Endothelial cell of umbilical vein (primary cell): ENCODE measurements at places on chromosomes 4 and X. TPM values are rescaled to one million over a fixed set of nuclear protein-coding genes. Genes with fewer than 3 reads are reported as not detected.

- DNase-seq: no peak
- H3K4me1 ChIP-seq: no peaks in the 10 kb centered on the region
- no peaks in the 10 kb centered on the region for H3K27me3 ChIP-seq
- H3K36me3 ChIP-seq: no peaks in the 10 kb centered on the region
These were observed 137.0 kb downstream of the ENPP6 start for GRCh38 chr4:184080674-184081073.

- no peaks in the 10 kb centered on the region for H3K36me3 ChIP-seq
- no peaks in the 10 kb centered on the region for H3K27me3 ChIP-seq
- DNase-seq: no peak
- H3K4me1 ChIP-seq: no peaks in the 10 kb centered on the region
These were observed 43.7 kb downstream of the NLGN4X start for GRCh38 chrX:6184900-6185515.

Gene XAGE1B
- not detected in 2 replicates for total RNA-seq

GRCh38 chrX:9362363-9362928 lies 102.4 kb upstream of the TBL1X start:
- no peak overlapping the region for H3K4me3 ChIP-seq
- no peak overlapping the region for H3K27ac ChIP-seq
- no peaks in the 10 kb centered on the region for H3K4me1 ChIP-seq
- H3K36me3 ChIP-seq: no peaks in the 10 kb centered on the region

Gene IL3RA
- total RNA-seq: 21.2 and 28.9 TPM in 2 replicates

Gene CHM
- 17.6 and 18.4 TPM in 2 replicates for total RNA-seq

DNA sequence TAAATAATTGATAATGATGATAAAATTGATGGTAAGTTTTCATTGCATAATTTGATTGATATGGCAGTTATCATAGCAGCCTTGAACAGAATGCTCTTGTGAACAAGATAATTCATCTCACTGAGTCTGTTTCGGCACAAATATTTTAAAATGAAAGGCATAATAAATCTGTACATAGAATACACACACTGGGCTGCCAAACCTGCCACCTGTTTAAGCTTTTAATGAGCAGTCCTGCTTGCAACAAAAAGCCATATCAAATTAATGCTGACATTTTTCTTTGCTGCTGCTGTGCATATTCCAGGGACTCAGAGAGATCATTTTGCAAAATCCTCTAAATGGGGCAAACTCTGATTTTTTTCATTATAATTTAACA lies 201.1 kb downstream of the ARHGAP24 start:
- no peaks in the 10 kb centered on the region for H3K36me3 ChIP-seq
- H3K27ac ChIP-seq: no peak overlapping the region
- DNase-seq: no peak
- H3K4me3 ChIP-seq: no peak overlapping the region
- H3K27me3 ChIP-seq: peaks cover 22% of the 10 kb centered on the region

DNA sequence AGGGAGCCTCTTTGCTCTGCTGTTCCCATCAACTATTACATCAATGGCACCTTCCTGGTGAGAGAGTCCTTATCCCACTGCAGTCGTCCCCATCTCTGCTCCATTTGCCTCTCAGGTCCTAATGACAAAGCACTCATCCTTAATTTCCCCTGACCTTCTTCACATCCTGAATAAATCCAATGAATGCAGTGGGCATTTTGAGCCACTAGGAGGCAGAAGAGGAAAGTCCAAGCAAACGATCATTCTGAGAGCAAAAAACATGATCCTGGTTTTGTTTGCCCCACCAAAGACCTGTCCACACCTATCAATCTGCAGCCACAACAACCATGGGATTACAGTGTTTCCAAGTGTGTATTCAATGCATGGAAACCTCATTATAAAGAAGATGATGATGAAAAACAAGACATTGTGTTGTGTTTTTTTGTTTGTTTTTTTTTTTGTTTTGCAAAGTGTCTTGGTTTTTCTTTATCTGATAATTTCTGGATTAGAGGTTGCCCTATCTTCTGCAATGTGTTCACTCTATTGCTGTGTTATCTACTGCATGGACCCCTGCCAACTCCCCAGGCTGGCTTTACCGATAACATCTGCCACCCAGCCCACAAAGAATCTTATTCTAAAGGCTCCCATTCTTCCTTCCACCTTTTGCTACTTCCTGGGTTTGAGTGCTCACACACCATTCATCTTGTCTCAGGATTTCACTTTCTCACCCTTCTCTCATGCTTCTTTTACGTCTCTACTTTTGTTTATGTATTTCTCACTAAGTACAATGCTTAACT lies 207.2 kb downstream of the NLGN4X start:
- no peaks in the 10 kb centered on the region for H3K36me3 ChIP-seq
- no peaks in the 10 kb centered on the region for H3K27me3 ChIP-seq
- DNase-seq: no peak

Gene TMPRSS11F
- total RNA-seq: not detected in 2 replicates

Gene HSFX3
- not detected in 2 replicates for total RNA-seq

Gene COL25A1
- 3.5 and 3.9 TPM in 2 replicates for total RNA-seq

Gene AFF2
- total RNA-seq: 0.07 TPM in 1 of 2 replicates, not detected in the other

DNA sequence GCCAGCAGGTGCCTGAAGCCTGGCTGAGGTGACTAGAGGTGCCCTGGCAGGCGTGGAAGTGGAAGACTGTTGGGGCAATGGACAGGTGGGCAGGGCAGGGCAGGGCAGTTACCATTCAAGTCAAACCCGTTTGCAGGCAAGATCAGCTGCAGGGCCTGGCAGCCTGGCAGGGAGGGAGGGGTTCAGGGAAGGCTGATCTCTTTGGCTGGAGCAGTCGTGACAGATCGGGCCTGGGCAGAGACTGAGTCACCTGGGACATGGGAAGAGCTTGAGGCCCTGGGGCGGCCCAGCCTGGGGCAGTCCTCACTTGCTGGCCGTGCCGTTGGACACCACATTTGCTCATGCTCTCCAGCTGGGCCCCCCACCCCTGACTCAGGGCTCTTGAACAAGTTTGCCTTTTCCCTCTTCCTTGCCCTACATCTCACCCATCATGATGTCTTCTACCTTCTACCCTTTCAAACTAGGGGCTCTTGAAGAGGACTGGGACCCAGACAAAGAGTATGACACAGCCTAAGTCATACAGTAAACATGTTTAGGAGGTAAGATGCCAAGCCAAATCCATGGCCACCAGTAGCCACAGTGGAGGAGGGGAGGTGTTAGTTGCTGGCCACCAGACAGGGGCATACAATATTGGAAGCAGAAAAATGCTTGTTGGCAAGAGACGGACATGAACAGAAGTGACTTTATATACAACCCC lies 2.0 kb upstream of the ZNF185 start:
- H3K4me3 ChIP-seq: no peak overlapping the region
- H3K36me3 ChIP-seq: no peaks in the 10 kb centered on the region
- peaks cover 21% of the 10 kb centered on the region for H3K4me1 ChIP-seq
- H3K27ac ChIP-seq: peak overlapping the region; percentile 39

DNA sequence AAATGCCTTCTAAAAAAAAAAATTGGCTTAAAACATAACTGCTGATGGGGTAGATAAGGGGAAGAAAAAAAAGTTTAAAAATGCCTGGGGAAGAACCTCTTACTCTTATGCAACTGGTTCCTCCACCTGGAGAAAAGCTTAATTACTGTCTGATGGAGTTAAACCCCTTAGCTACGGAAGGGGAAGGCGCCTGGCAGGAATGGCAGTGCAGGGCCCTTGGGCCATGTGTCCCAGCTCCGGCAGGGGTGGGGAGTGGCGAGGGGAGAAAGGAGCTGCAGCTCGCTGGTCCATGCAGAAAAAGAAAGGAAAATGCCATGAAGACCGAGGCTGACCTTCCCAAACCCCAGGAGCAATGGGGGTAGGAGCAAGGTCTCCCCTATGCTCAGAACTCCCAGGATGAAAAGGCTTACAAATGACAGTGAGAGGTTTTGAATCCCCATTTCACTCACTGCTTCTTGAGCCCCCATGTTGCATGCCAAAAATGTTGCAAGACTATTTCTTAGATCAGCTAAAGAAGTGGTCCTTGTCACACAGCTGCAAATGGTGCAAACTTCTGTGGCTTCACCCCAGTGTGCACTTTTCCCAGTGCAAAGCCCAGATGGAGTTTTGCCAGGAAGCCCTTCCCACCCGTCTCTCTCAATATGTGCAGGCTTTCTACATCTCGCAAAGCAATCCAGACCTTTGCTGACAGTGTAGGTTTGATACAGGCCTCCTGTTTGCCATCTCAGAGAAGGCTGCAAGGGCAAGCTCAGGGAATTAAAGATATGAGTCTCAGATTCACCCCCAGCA lies 204.8 kb upstream of the CT83 start:
- no peak overlapping the region for H3K4me3 ChIP-seq
- H3K27me3 ChIP-seq: no peaks in the 10 kb centered on the region
- no peak overlapping the region for H3K27ac ChIP-seq
